ENCODE measurements at places on chromosomes 12 and 14.
A peak's percentile ranks its signal among the peaks of the same experiment; 100 is the strongest.

GRCh38 chr14:102525219-102525928 lies 15.8 kb upstream of the ANKRD9 start:
- H3K4me1 ChIP-seq, result peaks cover 8% of the 10 kb centered on the region
- no peaks in the 10 kb centered on the region for H3K36me3 ChIP-seq
- peak overlapping the region; percentile 90 for H3K4me3 ChIP-seq
- no peaks in the 10 kb centered on the region for H3K27me3 ChIP-seq
- peak overlapping the region; percentile 99 for H3K27ac ChIP-seq

DNA sequence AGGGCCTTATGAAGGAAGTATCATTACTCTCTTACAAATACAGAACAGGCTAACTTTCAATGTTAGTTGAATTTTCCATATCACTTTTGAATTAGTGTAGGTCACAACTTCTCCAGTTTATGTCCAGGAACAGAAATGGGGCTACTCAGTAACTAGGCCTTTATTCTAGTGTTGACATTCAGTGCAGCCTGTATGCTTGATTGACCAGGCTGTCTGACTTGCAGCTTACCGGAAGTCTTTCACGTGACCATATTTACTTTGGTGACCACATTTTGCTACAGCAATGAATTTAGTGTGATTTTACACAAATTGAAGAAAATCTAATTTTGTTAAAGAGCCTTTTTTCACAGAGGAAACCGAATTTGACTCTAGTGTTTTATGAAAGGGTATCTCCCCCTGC lies 12.4 kb downstream of the MTERF2 start:
- peaks cover 29% of the 10 kb centered on the region for H3K4me1 ChIP-seq
- H3K4me3 ChIP-seq, result no peak overlapping the region
- peak overlapping the region; percentile 38 for H3K27ac ChIP-seq

DNA sequence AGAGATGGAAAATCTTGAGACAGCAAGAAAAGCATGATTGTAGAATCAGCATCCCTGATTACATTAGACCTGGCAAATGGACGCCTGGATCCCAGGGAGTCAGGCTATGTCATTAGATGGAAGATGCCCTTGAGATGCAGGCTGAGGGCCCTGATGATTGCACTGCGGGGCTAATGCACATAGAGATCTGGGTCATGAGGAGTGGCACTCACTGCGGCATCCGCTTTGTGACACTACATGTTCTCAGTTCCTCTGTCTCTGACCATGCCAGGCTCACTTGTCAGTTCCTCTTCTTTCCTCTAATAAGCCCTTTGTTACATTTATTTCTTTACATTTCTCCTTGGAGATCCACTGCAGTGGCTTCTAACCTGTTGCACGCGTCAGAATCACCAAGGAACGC lies 70.1 kb upstream of the GPATCH2L start:
- no peak overlapping the region for H3K27ac ChIP-seq
- H3K4me3 ChIP-seq, result no peak overlapping the region

- no peak for DNase-seq
- no peak overlapping the region for H3K4me3 ChIP-seq
- peaks cover 9% of the 10 kb centered on the region for H3K36me3 ChIP-seq
- peaks cover 4% of the 10 kb centered on the region for H3K4me1 ChIP-seq
Measured at GRCh38 chr12:45243963-45244362, 28.1 kb downstream of the ANO6 start.

- no peaks in the 10 kb centered on the region for H3K4me1 ChIP-seq
- no peak for DNase-seq
Measured at GRCh38 chr12:21725731-21726130, 48.8 kb downstream of the KCNJ8 start.
